Germinal center (tissue), 1 donor: ENCODE measurements at places on chromosomes 12 and 14.

- peak; percentile 70 for DNase-seq
These were observed 1.3 kb downstream of the TRIM9 start for GRCh38 chr14:51093371-51094281.

DNA sequence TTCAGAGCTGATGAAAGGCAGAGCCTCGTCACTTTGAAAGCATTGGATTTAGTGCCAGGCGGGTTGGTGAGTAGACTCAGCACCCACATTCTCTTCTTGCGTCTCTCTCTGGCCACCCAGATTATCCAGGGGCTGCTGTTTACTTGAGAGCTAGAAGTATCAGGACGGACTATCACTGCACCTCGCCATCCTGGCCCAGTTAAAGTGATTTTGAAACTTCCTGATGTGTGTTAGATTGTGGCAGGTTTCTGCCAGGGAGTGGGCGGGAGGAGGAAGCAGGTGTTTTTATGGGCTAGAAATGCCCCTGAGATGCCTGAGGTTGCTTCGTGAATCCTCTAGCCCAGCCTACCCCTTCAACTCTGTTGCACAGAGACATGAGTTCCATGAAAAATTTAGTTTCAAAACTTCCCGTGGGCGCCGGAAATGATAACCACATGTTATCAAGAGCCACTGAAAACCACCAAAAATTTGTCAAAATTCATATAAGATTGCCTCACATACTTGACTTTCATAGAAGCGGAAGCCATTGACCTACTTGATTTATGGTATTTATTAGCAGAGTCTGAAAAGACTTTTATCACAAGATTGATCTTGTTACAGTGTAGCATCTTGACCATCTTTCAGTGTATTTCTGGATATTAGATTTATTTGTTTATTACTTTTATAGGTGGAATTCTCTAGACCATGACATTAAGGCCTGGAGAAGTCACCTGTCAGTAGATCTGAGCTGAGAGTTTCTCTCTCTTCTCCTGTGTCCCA lies 466.0 kb downstream of the RAD51B start:
- peak; percentile 67 for DNase-seq

- DNase-seq, result no peak
These were observed 9.2 kb upstream of the HIP1R start for GRCh38 chr12:122825773-122826724.

DNA sequence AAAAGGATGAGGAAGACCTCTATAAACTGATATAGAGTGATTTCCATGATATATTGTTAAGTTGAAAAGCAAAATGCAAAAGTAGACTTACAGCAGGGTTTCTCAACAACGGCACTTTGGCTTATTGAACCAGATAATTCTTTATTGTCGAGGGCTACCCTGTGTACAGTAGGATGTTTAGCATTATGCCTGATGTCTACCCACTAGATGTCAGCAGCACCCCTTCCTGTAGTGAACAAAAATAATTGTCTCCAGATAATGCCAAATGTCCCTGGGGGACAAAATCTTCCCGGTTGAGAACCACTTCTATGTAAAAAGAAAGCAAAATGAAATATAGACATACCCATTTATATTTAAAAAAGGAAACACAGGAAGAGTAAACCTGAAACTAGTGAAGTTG lies 32.4 kb downstream of the ABCD2 start:
- DNase-seq, result no peak

DNA sequence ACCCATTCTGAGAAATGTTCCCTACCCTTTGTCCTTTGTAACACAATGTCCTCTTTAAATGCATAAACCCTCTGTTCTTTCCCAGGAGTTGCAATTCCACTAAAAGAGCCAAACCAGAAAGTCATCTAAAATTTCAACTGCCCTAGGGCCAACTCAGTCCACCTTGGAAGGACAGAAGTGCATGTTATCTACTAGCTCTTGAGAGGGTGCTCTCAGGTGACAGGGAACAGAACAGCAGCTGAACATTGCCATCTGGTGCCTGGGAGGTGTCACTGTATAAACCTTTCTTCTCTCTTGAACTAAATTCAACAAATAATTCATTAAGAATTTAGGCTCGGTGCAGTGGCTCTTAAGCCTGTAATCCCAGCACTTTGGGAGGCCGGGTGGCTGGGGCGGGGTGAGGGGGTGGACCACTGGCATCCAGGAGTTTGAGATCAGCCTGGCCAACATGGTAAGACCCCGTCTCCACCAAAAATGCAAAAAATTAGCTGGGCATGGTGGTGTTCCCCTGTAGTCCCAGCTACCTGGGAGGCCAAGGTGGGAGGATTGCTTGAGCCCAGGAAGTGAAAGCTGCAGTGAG lies 10.3 kb upstream of the FERMT2 start:
- DNase-seq, result peak; percentile 30

DNA sequence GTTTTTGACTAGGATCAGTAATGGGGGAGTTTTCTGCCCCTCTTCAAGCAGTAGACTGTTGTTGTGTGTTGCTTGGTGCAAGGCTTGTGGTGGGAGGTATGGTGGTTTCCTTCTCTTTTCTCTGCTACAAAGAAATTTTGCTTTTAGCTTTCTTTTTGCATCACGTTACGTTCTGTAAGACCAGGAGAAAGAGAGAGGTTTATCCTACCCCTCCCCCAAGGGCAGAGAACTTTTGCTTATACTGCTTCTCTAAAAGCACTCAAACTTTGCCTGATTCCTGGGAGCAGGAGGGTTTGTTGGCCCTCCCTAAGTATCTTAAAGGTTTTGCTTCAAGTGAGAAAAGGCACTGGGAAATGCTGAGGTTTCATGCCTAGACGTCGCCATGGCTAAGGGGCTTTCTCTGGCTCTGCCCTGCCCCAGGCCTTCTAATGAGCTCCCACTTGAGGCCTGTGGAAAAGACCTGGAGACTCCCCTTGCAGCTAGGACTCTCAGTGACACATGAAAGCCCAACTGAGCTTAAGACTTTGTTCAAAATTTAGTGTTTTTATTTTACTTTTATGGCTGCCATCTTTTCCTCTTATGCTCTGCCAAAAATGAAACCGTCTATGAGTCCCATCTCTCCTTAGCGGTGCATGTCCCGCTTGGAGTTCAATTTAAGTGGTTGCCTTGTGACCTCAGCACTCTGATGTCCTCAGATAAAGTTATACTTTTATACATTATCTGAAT lies 49.2 kb downstream of the EIF2S3B start:
- DNase-seq, result no peak

GRCh38 chr12:10736463-10736862 lies 13.3 kb upstream of the YBX3 start:
- DNase-seq, result no peak

- DNase-seq, result no peak
These were observed 277.0 kb downstream of the TMEM132C start for GRCh38 chr12:128543971-128544370.

GRCh38 chr14:22471545-22472121 lies 117.4 kb downstream of the DAD1 start:
- DNase-seq, result peak; percentile 51

DNA sequence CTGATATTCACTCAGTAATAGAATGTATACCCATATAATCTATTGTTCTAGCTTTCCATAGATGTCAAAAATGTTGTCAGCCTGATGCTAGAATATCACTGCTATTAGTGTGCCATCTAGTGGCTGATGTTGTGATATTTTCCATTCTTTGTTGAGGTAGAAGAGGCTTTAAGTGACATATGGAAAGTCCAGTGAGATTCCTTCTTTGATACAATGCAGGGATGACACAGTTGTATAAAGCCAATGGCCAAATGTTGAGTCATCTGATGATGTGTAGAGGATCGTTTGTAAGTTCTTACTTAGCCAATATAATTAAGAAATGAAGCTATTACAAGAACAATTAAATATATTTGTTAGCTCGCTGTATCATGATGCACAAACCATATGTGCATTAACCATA lies 58.1 kb upstream of the PCED1B start:
- DNase-seq, result peak; percentile 26

GRCh38 chr14:22488522-22489243 lies 100.3 kb downstream of the DAD1 start:
- no peak for DNase-seq

GRCh38 chr14:21534576-21534975 lies 8.4 kb upstream of the SALL2 start:
- DNase-seq, result no peak

DNA sequence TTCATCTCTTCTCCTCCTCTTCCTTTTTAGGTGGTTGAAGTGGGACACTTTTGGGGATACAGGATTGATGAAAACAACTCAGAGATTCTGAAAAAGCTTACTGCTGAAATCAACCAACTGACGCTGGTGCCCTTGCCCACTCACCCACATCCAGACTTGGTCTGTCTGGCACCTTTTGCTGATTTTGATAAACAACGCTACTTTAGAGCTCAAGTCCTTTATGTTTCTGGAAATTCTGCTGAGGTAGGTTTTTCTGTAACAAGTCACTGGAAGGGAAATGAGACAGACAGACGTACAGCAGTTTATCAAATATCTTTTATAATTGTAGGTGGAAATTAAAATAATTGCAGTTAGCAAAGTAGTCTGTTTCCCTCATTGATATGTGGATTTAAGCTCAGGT lies 60.0 kb upstream of the ASPG start:
- DNase-seq, result no peak

- DNase-seq, result no peak
These were observed 49.9 kb downstream of the FOXN3 start for GRCh38 chr14:89366864-89367778.

GRCh38 chr12:92547906-92548305 lies 154.9 kb upstream of the PLEKHG7 start:
- DNase-seq, result no peak

GRCh38 chr12:49904601-49905000 lies 901 bp upstream of the FAIM2 start:
- no peak for DNase-seq
